ENCODE measurements at places on chromosomes 5 and 9.

- no peak for DNase-seq
These were observed 45.5 kb downstream of the GPBP1 start for GRCh38 chr5:57219386-57219785.

DNA sequence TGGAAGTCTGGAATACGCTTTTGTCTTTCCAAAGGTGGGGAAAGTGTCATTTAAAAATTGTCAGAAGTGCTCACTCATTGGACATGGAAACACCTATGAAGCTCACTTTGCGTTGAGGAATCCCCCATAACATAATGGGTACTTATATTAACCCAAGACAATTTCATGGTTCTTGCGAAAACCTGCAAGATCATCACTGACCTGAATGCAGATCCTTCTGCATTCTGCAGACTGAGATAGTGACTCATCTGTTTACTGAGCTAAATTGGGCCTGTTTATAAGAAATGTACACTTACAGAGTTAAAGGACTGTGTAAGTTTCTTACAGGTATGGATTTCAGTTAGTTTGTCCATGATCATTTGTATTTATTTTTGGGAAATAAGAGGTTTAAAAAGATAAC lies 153.0 kb downstream of the HMHB1 start:
- DNase-seq = no peak

DNA sequence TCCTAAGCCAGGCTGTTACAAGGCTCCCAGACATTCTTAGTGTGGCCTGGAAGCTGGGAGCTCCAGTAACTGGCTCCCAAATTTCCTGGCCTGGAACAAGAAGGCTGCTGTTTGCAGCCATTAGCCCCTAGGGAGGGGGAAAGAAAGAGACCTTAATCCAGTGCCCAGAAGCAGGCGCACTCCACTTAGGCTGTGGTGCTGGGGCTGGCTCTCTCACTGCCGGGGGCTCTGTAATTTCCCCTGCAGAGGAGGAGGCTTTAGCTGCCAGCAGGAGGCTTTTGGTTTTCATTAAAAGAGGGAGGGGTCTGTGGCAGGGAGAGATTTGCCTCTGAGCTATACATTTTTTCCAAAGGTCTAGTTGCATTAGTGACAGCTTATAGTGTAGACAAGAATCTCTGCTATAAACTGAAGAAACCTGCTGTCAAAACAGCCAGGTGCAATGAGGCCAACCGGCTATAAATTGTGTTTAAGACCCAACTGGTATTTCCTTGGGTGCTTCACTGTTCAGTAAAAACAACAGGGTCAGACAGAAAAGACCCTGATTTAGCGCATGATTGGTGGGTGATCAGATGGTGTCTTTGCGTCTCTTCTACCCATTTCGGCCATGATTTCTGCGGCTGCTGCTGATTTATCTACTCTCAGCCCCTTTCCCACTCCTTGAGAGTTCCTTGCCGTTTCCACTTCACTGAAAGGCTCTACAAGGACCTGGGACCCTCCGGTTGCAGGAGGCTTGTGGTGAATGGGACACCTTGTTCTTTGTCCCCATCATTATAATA lies 254.6 kb downstream of the AOPEP start:
- peak; percentile 50 for DNase-seq

GRCh38 chr5:14600846-14601245 lies 19.3 kb downstream of the OTULINL start:
- no peak for DNase-seq

- no peak for DNase-seq
These were observed 43.3 kb downstream of the MCTP1 start for GRCh38 chr5:95241635-95242034.

GRCh38 chr5:53052499-53052898 lies 57.1 kb downstream of the MOCS2 start:
- no peak for DNase-seq

GRCh38 chr9:96417051-96417586 lies 1.1 kb downstream of the ZNF367 start:
- peak; percentile 70 for DNase-seq

- no peak for DNase-seq
These were observed 13.3 kb upstream of the LPCAT1 start for GRCh38 chr5:1536871-1537602.

- DNase-seq = no peak
These were observed 280.7 kb upstream of the ZNF608 start for GRCh38 chr5:125026867-125027731.

DNA sequence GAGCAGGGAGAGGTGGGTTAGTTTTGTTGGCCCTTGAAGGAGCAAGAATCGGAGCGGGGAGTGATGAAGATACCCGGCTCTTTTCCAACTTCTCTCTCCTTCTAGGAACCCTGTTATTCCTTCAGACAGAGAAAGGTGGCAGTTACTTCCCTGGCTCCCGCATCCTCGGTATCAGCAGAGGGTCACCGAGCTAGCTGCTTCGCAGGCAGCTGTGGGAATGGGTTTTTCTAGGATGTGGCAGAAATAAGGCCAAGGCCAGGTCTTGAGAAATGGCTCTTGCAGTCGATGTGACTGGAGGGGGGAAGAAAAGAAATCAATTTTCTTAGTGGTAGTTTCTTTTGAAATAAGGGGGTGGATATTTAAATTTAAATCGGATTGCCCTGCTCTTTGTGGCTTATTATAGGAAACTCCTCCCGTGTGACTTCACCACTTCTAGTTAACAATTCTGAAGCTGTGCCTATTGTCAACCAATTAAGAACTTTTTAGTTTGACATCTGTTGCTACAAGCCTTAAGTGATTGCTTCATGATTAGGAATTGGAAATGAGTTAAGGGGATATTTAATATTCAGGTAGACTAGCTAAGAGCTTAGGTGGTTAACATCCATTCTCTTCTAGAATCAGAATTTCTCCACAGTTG lies 1.4 kb downstream of the SAP30L start:
- no peak for DNase-seq

GRCh38 chr9:98039607-98040017 lies 16.9 kb upstream of the NANS start:
- DNase-seq = no peak

- no peak for DNase-seq
These were observed 1.7 kb downstream of the STC2 start for GRCh38 chr5:173326501-173326960.

DNA sequence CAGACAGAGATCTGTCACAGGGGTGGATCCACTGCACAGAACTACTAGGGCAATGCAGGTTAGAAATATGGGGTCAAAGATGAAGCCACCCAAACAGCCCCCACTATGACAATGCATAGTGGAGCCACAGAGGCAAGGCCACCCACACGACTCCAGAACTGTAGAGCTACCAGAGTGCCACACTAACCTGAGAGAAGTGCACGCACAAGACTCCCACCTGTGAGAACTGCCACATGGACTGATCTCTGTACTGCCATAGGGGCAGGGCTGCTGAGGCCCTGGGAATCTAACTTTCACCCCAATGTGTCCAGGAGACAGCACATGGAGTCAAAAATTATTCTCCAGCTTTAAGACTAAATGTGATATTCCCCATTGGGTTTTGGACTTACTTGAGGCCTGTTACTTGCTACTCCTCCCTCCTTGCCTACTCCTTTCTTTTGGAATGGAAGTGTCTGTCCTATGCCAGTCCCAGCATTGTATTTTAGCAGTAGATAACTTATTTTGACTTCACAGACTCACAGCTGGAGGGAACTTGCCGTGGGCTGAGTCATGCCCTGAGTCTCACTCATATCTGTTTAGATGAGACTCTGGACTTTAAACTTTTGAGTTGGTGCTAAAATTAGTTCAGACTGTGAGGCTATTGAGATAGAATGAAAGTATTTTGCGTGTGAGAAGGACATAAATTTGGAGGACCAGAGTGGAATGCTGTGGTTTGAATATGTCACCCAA lies 853.3 kb downstream of the MAT2B start:
- DNase-seq = no peak

DNA sequence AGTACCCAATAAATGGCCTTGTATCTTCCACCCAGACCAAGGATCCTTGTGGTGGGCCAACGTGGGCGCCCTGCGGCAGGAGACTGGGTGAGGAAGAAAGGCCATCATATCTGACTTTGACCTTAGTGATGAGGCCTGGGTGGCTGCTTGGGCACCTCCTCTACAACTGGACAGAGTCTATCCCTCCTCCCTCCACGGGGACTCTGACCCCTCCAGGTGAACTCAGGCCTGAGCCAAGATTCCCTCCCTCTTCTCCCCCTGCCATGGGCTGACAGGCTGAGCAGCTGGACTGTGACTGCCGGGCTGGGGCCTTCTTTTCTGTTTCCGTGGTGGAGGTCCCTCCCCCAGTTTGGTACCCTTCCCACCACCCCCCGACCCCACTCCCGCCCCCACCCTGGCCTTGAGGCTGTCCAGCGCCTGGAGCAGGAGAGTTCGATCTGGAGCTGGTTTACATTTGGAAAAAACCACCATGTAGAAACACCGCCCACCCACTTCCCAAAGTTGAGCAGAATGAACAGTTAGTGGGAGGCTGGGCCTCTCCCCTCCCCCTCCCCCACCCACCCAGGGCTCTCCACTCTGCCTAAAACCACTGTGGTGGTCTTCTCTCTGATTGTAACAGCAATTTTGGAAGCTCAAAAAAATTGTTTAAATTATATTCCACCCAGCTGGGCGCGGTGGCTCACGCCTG lies 1.2 kb upstream of the PHYHD1 start:
- no peak for DNase-seq

GRCh38 chr9:130912932-130913598 lies 16.5 kb upstream of the QRFP start:
- no peak for DNase-seq

DNA sequence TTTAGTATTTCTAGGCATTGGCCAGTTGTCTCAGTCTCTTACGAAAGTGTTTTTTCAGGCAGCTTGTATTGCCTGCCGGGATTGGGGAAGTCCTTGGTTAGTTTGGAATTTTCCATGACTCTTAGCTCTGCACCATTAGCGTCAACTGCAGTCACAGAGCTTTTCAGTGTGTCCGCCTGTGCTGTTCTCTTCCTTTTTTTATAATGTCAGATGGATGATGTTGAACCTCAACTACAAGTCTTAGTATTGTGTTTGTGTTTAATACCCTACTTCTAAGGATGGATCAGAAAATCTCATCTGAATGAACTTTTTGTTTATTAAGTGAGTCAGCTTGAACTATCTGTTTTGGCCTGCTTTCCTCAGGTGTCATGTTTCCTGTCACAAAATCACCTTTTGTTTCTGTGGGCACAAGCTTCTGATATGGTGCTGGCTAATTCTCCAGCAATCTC lies 33.1 kb downstream of the ATP6V0E1 start:
- no peak for DNase-seq

DNA sequence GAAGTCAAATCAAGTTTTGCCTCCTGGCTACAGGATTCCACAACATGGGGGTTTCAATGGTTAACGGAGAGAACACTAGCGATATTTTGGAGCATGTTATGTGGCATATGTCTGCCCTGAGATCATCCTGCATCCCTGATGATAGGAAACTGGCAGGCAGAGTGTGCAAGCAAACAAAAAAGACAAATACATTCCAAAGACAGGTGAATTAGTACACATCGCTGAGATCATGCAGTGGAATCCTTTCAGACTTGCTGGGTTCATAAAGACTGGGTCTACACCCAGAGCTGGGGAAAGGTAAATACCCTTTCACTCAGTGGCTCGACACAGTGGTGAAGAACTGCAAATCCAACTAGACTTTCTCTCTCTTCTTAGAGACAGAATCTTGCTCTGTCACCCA lies 286.5 kb downstream of the EFNA5 start:
- DNase-seq = no peak

- DNase-seq = no peak
These were observed 29.2 kb upstream of the JAK2 start for GRCh38 chr9:4955836-4956235.

- DNase-seq = no peak
These were observed 67.8 kb downstream of the RALGPS1 start for GRCh38 chr9:126982215-126983002.

GRCh38 chr5:172453206-172453985 lies 929 bp downstream of the SH3PXD2B start:
- peak; percentile 58 for DNase-seq

- DNase-seq = no peak
These were observed 251.7 kb upstream of the ACTBL2 start for GRCh38 chr5:57734296-57734695.

Measured in NT2/D1 (cell line).